H54 (cell line): ENCODE measurements at places on chromosomes 7 and 10.

GRCh38 chr7:47407821-47408674 lies 173.9 kb downstream of the TNS3 start:
- DNase-seq, result no peak

- DNase-seq, result no peak
These were observed 897.1 kb downstream of the KCNMA1 start for GRCh38 chr10:76740514-76740913.

DNA sequence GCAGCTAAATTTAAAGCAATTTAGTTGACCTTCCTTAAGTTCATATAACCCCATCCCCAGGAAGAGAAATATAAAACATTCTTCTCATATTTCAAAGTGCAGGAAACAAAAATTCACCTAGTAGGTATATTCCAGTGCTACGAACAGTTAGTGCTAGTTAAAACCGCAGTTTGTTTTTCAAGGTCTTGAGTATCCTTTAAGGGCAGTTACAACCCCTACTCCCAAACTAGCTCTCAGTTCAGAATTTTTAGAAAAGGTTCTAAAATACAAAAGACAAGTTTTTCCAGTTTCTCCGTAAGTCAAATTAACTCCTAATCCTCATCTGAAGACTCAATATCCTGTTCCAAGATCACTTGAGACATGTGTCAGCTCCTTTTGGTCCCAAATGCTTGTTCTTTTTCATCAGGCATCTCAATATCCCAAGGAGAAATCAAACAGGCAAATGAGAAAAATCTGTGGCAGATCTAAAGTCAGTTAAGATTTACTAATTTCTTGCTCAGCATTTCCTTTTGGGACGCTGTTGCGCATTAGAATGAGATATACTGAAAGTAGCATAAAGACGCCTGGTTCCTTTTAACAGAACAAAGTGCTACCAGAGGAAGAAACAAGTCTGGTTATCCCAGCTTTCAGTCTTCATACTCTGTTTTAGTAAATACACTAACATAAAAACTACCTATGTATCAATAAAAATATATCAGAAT lies 51.8 kb downstream of the ARHGAP12 start:
- no peak for DNase-seq

DNA sequence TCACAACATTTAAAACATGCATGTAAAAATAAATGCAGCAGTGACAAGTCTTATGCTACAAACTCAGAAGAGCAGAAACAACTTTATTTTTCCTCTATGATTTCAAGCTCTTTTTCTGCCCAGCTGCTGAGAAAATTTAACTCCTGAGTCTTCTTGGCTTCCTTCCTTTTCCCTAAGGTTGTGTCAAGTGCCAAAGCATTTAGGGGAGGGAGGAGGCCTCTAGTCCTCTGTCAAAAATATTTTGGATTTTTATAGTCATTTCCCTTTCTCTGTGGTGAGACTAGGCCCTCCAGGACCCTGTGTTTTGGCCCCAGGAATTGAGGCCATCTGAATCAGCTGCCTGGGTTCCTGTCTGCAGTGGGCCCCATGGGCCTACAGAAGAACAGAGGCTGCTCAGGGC lies 11.0 kb upstream of the PILRB start:
- no peak for DNase-seq

DNA sequence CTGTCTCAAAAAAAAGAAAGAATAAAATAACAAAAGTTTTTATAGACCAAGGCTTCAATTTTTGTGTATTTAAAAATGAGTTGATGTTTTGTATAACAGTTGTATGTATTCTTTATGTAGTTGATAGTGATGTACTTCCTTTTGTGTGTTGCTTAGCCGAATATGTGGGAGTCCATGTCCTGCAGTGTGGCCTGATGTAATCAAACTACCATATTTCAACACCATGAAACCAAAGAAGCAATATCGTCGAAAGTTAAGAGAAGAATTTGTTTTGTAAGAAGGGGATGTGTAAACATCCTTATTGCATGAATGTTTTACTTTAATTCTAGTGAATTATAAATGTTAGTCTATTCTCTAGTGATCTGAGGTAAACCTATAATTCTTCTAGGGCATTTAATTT lies 56.6 kb downstream of the MPLKIP start:
- DNase-seq, result no peak
